DMS79 (cell line): ENCODE measurements at places on chromosomes 7 and 10.

- DNase-seq: no peak
These were observed 3.4 kb downstream of the MMRN2 start for GRCh38 chr10:86953747-86954680.

DNA sequence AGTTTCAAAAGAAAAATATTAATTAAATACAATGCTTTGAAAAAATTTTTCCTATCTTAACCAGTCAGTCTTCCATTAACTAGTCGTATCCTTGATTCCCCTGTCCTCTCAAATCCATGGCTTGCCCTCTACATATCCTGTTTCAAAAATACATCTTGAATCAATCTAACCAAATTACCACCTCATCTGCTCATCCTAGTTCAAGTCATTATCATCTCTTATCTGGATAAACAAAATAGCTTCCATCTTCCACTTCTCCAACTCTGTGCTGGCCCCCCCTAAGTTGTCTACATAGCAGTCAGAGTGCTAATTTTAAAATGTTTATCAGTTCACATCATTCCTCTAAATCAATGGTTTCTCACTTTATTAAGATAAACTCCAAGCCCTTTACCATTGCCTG lies 125.4 kb downstream of the HBP1 start:
- DNase-seq: no peak

DNA sequence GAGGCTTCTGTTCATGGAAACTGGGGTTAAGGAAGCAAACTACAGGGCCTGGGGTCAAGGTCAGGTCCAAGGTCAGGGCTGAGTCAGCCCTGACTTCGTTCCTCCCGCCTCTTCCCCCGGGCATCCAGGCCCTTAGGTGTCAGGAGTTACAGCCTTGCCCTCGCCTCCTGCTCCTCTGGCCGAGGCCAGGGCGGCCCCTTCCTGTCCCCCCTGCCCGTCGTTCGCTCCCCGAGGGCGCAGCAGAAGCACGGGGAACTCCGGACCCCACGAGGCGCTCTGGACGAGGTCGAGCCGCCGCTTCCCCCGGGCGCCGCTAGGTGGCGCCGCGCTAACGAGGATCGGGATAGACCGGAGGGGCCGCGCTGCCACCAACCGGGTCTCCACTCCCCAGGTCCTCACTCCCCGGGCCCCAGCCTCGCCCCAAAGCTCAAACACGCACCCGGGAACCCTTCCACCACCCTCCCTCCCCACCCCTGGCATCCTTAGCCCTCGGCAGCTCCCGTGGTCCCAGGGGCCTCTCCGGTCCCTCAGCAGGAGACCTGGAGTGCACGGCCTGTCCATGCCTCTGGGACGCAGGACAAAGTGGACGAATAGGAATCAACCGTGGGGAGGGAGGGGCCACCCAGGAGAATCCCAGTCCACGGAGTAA lies 59.2 kb upstream of the MYL10 start:
- DNase-seq: no peak

- no peak for DNase-seq
These were observed 885.7 kb upstream of the CELF2 start for GRCh38 chr10:10132009-10132408.

DNA sequence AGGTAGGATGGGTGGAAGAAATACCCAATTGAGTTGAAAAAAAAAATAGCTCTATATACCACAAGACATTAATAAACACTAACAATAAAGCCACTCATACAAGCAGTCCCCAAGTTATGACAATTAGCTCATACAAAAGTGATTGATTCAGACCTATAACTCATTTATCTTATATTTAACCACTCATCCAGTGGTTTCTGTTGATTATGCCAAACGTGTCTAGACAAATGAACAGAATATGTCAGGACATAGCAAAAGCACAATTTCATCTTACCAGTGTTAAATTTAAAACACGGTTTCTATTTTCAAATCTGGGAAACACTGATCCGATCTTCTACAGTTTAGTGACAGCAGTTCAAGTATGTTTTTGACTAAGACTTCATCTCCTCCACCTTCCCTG lies 17.0 kb downstream of the ABI1 start:
- DNase-seq: no peak

DNA sequence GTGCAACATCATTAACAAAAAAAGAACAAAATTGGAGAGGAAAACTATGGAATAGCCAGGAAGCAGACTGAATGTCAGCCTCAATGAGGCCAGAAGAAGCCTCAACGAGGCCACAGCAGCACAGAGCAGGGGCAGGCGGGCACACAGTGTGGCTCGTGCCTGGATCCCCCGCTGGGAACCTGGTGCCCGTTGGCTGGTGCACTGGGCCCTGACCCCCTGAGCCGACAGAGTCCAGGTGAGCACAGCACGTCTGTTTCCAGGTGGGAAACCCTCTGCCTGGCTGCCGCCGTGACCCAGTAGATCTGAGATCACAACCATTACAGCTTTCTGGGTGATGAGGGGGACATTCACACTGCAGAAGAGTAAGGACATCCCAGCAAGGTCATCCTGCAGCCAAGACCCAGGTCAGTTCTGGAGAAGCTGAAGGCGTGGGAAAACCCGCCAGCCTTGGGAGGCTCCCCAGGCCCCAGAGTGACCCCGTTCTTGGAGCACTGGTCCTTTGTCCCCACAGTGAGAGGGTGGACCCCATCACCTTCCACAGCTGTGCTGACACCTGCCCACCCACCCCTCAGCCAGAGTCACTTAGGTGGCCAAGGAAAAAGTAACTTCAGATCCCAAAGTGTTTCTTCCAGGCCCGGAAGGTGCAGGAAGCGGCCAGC lies 222.1 kb downstream of the ADARB2 start:
- no peak for DNase-seq

GRCh38 chr7:137007001-137007694 lies 138.7 kb downstream of the CHRM2 start:
- DNase-seq: no peak
